ENCODE measurements at places on chromosomes 1 and 21.

DNA sequence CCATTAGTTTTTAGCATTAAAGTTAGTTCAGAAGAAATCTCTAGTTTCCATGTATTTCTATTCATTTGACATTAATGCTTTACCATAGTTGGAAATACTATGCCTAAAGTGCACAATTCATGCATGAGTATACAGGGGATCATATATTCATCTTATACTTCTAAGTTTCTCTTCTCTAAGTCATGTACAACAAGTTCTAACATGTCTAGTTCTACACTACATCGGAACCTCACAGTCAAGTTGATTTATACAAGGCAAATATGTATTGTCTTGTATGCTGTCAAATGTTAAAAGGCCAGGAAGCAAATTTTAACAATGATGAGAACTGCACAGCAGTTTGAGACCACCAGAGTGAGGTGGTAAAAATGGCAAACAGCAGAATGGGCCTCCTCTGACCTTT is 22.9 kb upstream of the MOB3C start:
- DNase-seq = no peak

GRCh38 chr21:38830671-38831525 is 25.2 kb downstream of the ETS2 start:
- no peak for DNase-seq

DNA sequence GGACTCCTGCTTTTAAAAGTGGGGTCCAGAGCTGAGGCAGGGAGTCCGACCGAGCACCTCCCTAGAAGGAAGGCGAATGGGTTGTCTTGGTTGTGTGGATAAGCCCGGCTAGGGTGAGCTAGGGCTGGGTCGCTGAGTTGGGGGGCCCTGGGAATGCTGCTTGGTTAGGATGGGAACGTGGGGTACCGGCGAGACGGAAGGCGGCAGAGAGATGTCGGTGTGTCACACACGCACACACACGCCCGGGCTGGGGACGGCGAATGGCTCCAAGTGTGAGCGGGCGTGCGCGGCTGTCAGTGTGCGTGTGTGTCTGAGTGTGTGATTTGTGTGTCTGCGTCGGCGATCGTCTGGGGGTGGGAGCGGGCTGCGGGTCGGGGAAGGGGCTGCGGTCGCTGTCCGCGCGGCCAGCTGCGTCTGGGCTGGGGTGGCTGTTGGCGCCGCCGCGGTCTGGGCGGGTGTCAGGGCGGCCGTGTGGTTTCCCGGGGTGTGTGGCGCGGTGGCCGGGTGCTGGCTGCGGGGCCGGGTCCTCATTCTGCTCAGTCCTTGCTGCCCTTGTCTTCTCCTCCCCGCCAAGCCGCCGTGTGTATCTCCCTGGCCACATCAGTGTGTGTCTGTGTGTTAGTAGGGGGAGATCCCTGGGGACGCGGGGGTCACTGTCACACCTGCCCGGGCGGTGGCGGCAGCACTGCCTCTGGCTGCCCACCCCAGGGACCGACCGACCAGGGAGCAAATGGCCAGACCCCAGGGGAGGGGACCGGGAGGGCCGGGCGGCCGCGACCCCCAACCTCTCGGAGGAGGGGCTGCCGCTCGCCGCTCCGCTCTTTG is 1.1 kb downstream of the EFNA3 start:
- peak; percentile 28 for DNase-seq

GRCh38 chr1:27399251-27400025 is 7.0 kb downstream of the GPR3 start:
- no peak for DNase-seq

- DNase-seq = no peak
These were observed 64.8 kb downstream of the UBE2T start for GRCh38 chr1:202276920-202277319.

- DNase-seq = no peak
These were observed 308.3 kb upstream of the USP25 start for GRCh38 chr21:15421441-15421881.

DNA sequence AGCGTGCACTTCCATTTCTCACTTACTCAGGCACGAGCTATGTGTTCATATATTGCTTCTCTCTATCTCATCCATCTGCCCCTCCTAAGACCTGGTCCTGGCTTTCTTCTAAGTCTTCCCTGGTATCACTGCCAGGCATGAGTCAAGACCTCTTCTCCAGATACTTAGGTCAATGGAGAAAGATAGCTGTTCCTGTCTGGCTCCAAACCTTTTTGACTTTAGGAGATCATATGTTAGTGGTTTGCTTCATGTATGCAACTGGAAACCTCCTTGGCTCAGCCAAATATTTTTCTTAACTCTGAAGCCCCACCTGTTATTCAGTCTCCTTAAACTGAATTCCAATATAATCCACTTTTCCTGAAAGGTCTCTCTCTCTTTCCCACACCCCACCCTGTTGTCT is 211.6 kb upstream of the PTBP2 start:
- DNase-seq = no peak

- DNase-seq = no peak
These were observed 63.1 kb downstream of the PTPRU start for GRCh38 chr1:29299446-29299845.

GRCh38 chr1:116564426-116564825 is 6.4 kb downstream of the CD58 start:
- no peak for DNase-seq

DNA sequence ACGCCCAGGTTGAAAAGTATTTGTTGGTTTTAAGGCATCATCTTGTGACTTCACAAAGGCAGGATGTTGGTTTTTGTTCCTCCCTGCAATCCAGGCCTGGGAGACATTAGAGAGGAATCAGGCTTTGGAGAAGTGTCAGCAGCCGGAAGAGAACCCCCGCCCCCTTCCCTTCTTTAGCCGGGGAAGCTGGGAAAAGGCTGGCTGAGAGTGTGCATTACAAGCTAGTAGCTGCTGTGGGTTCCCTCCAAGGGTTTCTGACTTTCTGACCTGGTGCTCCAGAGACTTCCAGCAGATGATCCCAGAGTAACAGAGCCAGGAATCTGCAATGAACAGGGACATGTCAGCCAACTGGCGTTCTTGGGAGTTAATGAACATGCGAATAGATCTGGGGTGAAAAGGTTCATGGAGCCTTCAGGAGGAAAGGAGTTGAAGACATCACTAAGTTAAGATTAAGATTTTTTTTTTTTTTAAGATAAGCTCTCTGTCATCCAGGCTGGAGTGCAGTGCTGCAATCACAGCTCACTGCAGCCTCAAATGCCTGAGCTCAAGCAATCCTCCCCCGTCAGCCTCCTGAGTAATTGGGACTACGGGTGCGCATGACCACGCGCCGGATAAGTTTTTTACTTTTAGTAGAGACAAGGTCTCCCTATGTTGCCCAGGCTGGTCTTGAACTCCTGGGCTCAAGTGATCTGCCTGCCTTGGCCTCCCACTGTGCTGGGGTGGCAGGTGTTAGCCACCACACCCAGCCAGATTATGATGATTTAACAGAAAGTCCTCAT is 7.5 kb downstream of the DISP3 start:
- no peak for DNase-seq

GRCh38 chr1:31580891-31581603 is 4.7 kb downstream of the TINAGL1 start:
- no peak for DNase-seq

- DNase-seq = no peak
These were observed 49.1 kb downstream of the RIPK4 start for GRCh38 chr21:41717573-41718330.

GRCh38 chr21:42500736-42501135 is 4.7 kb upstream of the RSPH1 start:
- DNase-seq = no peak

- no peak for DNase-seq
These were observed 199.1 kb downstream of the USP25 start for GRCh38 chr21:15928686-15929425.

GRCh38 chr1:111467865-111468716 is 5.7 kb upstream of the C1orf162 start:
- DNase-seq = no peak

DNA sequence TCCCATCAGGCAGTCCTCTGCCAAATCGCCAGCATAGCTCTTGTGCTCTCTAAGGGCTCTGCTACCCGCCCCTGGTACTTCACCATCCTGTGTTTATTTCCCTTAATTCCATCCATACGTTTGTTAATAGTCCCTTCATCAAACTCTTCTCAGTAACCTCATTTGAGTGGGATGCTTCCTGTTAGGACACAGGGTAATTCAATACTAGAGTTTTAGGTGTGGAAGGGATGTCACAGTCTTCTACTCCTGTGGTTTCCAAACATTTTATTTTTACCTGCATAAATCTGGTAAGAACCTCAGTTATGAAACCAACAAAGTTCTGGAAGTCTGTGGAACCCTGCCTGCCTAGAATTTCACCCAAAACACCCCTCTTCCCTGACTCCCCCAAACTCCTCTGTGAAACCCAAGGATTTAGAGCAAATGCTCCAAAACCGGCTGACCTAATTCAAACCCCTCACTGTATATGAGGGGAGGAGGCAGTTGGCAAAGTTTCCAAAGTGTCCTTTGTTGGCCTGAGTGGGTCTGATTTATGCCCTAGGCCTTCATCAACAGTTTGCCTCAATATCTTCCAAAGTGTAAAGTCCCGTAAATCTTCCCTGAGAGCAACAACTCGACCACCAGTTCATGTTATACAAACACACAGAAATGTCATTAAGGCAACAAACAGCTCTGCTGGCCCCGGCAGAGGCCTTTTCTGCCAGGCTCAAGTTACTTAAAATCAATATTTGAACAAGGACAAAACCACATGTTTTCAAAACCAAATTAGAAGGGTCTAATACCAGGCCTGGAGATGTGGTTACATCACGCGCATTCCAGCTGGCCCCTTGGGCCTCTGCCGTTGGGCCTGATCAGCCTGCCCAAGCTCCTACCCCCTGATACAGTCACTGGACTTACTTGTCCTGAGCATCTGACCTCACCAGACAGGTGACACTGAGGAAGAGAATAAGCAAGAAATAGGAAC is 82.4 kb upstream of the FGGY start:
- DNase-seq = no peak

GRCh38 chr1:98870959-98871903 is 133.4 kb downstream of the PLPPR5 start:
- DNase-seq = no peak

GRCh38 chr1:226871636-226872327 is 1.4 kb downstream of the PSEN2 start:
- no peak for DNase-seq

Measured in stimulated activated CD4-positive, alpha-beta T cell treated with anti-CD3 and anti-CD28 coated beads, Interleukin-4, amount 100 ng/mL, for 1 hour (primary cell).